ENCODE measurements at places on chromosomes 5 and 9.
A peak's percentile ranks its signal among the peaks of the same experiment; 100 is the strongest.

- peaks cover 21% of the 10 kb centered on the region for H3K4me1 ChIP-seq
- peak; percentile 42 for DNase-seq
Measured at GRCh38 chr5:88785746-88786565, 97.0 kb downstream of the MEF2C start.

DNA sequence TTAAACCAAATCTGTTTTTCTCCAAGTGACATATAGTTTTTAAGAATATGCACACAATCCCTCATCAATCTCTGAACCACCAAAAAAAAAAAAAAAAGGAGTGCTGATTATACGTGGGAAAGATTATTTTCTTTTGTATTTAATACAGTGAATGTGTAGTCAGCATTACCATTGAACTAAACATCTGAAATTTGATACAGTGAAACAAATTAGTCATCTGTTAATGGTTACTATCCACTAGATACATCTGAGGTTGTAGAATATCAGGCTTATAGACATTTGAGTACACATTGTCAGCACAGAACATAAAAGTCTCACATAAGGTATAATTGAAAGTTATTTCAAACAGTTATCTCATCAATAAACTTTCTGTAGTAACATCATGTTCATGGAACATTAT, 87.0 kb downstream of the SLF1 start:
- peaks cover 33% of the 10 kb centered on the region for H3K4me1 ChIP-seq
- no peaks in the 10 kb centered on the region for H3K27me3 ChIP-seq
- H3K36me3 ChIP-seq, result no peaks in the 10 kb centered on the region

- no peaks in the 10 kb centered on the region for H3K27me3 ChIP-seq
- no peak overlapping the region for H3K27ac ChIP-seq
- DNase-seq, result no peak
- no peaks in the 10 kb centered on the region for H3K36me3 ChIP-seq
- H3K4me3 ChIP-seq, result no peak overlapping the region
- peaks cover 14% of the 10 kb centered on the region for H3K4me1 ChIP-seq
Measured at GRCh38 chr5:61397238-61397637, 65.2 kb downstream of the ZSWIM6 start.

DNA sequence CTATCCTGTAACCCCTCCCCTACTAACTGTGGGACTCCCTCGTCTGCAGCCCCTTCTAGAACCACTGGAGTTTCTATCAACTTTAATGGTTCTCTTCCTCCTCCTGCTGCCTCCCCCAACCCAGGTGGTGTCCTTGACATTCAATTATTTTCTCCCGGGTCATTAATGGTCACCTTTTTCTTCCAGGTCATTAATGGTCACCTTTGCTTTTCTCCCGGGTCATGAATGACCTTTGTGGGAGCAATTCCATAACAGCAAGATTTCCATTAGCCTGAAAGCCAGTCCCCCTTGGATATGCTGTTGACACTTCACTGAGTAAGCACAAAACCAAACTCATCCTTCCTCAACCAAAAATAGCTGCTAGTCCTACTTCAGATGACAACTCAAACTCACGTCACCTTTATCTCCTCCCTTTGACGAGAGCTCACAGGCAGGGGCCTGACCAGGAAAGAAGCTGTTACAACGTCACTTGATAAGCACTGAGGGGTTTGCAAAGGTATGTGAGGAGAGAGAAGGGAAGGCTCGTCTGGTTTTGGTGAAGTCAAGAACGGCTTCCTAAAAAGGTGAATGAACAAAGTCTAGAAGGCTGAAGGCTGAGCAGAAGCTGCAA, 10.9 kb downstream of the CCDC127 start:
- no peak for DNase-seq
- H3K4me1 ChIP-seq, result no peaks in the 10 kb centered on the region
- peaks cover 10% of the 10 kb centered on the region for H3K36me3 ChIP-seq
- no peak overlapping the region for H3K27ac ChIP-seq
- no peaks in the 10 kb centered on the region for H3K27me3 ChIP-seq
- no peak overlapping the region for H3K4me3 ChIP-seq

DNA sequence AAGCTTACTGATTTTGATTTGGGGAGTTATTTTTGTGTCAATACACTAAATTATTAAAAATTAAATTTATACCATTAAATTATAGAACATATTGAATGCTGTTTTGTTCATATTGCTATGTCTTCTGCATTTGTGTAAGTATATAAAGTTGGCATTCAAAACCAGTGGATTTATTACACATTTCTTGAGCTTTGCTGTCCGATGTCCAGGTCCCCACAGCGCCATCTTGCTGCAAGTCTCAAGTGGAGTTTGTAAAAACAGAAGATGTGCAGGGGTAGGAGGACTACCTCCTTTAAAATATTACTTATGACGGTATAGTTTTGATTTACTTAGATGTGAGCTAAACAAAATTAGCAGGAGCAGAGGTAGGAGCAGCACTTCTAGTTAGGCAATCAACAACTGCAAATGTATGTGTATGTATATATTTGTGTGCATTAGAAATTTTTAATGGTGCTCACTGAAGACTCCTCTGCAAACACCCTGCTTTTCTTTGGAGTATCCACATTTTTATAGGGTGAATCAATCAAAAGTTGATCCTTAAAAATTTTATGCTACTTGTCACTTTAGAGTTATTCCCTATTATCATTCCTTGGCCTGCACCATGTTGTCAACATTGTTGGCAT, 37.4 kb downstream of the CPEB4 start:
- H3K36me3 ChIP-seq, result no peaks in the 10 kb centered on the region
- no peak overlapping the region for H3K4me3 ChIP-seq
- peak; percentile 53 for DNase-seq
- H3K27me3 ChIP-seq, result no peaks in the 10 kb centered on the region

DNA sequence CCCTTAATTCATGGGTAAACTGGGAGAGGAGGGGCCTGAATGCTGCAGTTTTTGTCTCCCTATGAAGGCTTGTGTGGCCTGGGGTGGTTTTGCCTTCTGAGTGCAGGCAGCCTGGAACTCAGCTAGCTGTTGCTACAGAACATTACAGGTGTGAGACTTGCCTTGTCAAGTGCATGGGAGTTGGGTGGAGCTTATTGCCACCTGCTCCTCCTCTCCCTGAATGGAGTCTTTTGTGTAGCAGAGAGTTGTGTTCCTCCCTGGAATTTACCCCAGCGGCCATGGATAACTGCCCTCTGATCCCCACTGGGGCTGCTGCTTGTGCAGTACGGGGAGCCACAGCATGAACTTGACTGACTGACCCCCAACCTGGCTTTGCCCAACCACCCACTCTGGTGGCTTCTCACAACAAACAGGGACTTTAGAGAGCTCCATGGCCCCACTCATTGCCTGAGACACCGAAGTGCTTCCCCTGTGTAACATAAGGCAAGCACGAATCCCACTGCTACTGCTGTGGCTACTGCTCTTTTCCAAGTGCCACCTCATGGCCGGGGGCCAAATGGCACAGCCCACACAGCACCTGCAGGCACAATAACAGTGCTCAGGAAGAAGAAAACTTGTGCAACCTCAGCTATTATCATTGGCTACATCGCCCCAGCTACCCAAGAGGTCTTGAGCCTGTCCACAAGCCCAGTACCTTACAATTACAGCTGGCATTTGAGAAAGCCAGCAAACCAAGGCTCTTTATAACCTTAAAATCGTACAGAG, 942.9 kb downstream of the CDH18 start:
- H3K4me3 ChIP-seq, result no peak overlapping the region
- peak; percentile 45 for DNase-seq
- H3K27ac ChIP-seq, result no peak overlapping the region
- no peaks in the 10 kb centered on the region for H3K4me1 ChIP-seq
- H3K36me3 ChIP-seq, result no peaks in the 10 kb centered on the region

DNA sequence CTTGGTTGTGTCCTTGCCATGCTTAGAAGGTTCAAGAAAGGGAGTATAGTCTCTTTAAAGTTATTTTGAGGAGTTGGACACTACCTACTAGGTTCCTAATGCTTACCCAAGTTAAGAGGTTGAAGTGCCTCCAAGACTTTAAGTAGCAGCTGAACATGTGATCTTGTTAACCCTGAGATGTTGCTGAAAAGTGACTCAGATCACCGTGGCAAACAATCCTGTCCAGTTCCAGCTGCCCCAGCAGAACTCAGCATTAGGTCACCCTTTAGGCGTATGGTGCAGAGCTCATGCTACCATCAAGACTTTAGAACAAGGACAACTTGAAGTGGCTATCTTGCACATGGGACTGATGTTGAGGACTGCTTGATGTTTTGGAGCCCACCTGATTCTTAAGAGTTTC, 22.5 kb downstream of the ZNF462 start:
- no peak overlapping the region for H3K4me3 ChIP-seq
- DNase-seq, result no peak
- peaks cover 3% of the 10 kb centered on the region for H3K4me1 ChIP-seq
- H3K36me3 ChIP-seq, result no peaks in the 10 kb centered on the region

DNA sequence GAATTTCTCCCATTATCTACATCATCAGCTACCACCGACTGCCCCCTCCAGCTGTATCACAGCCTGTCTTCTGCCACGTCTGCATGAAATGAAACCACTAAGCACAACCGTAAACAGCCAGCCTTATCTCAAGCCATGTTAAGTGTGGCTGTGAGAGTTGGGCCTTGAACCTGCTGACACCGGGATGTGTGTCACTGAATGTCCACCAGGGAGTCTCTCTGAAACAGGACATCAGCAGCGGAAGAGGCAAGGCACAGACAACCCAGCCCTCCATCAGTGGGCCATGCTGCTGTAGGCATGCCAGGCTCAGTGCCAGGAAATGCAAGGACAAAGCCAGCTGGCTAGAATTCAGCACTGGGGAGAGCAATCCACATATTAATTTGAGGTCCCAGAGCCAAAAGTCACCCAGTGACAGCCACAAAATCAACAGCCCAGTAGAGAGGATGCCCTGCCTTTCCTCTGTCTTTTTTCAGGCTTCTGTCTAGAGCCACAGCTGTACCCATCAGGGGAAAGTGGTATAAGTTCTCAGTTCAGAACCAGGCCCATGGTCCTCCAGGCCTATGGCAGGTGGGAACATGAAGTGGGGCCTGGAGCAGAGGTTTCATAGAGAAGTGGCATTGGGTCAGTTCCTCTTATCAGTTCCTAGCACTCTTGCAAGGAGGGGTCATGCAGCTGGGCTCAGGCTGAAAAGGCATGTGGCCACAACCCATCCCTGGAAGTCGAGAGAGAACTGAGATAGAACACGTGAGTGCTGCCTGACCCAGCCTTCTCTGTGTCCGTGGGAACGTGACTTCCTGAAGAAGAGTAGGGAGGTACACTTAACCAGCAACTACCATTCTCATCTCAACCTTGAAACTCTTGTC, 199.4 kb downstream of the ESM1 start:
- DNase-seq, result no peak
- no peaks in the 10 kb centered on the region for H3K4me1 ChIP-seq
- no peak overlapping the region for H3K27ac ChIP-seq

DNA sequence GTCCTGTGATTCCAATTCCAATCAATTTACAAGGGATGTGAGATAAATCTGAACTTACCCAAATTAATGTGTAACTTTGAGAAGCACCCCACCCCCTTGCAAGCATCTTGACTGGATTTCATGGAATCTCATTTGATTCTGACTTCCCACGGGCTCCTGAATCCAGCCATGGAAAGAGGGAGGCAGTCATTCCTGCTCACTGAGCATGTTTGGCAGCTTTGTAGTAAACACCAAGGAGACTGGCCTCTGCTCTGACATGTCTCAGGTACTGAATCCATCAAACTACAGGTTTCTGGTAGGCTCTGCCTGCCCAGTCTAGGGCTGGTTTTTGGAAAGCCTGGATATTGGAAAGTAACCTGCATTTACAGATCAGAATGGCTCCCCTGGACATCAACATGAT, 357.6 kb downstream of the ARHGEF28 start:
- no peak overlapping the region for H3K4me3 ChIP-seq
- no peak for DNase-seq

GRCh38 chr5:71703941-71704340, 15.1 kb upstream of the CARTPT start:
- no peak overlapping the region for H3K4me3 ChIP-seq
- no peaks in the 10 kb centered on the region for H3K4me1 ChIP-seq
- no peak overlapping the region for H3K27ac ChIP-seq
- no peaks in the 10 kb centered on the region for H3K27me3 ChIP-seq
- no peak for DNase-seq

DNA sequence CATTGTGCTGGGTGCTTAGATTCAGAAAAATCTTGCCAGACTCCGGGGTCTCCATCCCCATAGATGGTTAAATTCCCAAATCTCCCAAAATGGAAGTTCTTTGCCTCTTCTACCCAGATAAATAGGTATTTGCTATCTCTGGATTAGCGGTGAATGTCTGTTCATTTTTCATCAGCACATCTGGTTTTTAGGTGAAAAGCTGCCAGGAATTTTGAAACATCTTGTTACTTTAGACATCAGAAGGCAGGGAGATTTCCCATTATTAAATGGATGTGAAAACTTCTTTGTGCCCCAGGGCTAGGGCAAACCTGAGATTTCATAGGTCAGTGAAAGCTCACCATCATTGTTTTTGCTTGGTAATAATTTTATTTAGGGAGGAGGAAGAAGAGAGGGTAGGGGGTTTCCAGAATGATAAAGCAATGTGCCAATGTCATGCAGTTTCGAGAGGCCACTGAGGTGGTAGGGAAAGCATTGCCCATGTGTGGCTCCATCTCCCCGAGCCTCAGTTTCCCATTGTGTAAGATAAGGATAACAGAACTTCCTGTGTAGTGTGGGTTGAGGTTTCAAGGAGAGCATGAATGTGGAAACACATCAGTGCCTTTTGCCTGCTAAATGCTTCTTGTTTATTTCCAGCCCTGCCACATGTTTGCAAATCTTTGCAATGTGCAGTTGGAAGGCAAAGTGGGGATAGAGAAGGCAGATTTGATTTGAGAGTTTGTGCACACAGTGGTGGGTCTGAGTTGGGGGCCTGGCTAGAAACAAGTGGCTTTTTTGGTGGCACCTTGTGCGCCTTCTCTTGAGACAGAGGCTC, 147.2 kb upstream of the KLF4 start:
- H3K36me3 ChIP-seq, result no peaks in the 10 kb centered on the region
- H3K27ac ChIP-seq, result peak overlapping the region; percentile 79
- DNase-seq, result no peak
- H3K4me1 ChIP-seq, result peaks cover 18% of the 10 kb centered on the region

GRCh38 chr5:54693936-54694657, 176.5 kb downstream of the SNX18 start:
- no peaks in the 10 kb centered on the region for H3K27me3 ChIP-seq
- H3K4me3 ChIP-seq, result no peak overlapping the region
- H3K4me1 ChIP-seq, result no peaks in the 10 kb centered on the region

Measured in body of pancreas (tissue), 4 donors.